Progenitor cell of endocrine pancreas (in vitro differentiated cells): ENCODE measurements at places on chromosomes 3 and 15. TPM values are rescaled to one million over a fixed set of nuclear protein-coding genes. Genes with fewer than 3 reads are reported as not detected.

CLSTN2 gene
- 2.8 and 2.9 TPM in 2 replicates for total RNA-seq

GDPGP1 gene
- 7.8 and 8.6 TPM in 2 replicates for total RNA-seq

FBXW12 gene
- 0.20 and 0.38 TPM in 2 replicates for total RNA-seq

HIGD2B gene
- total RNA-seq = not detected in 2 replicates
